ENCODE measurements at places on chromosomes 5 and 9.

GRCh38 chr5:112012104-112012503 is 255.1 kb upstream of the NREP start:
- DNase-seq = no peak

DNA sequence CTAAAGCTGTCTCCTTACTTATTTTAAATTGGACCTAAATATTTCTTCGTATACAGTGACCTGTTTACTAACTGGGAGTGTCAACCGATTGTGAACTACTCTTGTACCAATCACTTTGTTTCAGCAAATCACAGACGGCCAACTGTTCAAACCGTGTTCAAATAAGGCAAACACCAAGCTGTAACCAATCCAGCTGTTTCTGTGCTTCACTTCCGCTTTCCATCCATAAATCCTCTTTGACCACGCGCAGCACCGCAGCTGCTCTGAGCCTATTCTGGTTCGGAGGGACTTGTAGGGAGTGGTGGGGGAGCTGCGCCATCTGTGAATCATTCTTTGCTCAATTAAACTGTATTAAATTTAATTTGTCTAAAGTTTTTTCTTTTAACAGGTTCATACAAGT is 4.8 kb upstream of the FAM240B start:
- no peak for DNase-seq

DNA sequence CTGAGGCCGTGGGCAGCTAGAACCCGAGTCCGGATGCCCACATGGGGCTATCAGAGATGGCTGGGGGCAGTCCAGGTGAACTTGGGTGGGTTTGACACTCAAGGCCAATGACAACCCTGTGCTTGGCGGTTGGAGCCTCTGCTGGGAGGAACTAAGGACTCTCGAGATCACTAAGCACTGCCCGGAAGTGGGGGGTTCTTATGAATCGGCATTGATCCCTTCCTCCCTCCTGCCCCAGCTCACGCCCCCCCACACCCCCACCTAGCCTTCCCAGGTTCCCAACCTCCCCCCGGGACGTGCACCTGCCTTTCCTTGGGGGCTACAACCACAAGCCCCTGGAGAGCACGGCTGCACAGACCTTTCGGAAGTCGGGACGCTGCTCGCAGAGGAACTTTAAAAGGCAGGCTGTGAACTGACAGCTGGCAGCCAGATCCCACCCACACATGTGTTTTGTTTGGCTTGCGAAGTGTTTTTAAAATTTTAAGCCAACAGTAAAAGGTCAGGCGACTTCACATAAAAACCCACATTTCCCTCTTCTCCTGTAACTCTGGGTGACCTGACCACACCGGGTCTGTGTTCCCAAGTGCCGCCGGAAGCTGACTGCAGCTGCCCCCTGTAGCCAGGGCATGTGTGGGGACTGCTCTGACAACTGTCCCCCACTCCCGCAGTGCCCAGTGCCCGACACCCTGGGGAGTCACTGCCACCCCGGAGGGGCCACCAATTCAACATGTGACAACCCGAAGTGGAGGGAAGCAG is 5.1 kb upstream of the RALGDS start:
- peak; percentile 72 for DNase-seq

GRCh38 chr9:106712279-106712678 is 150.7 kb upstream of the ZNF462 start:
- DNase-seq = no peak

- DNase-seq = no peak
Measured at GRCh38 chr5:5456858-5457257, 34.4 kb downstream of the ICE1 start.

DNA sequence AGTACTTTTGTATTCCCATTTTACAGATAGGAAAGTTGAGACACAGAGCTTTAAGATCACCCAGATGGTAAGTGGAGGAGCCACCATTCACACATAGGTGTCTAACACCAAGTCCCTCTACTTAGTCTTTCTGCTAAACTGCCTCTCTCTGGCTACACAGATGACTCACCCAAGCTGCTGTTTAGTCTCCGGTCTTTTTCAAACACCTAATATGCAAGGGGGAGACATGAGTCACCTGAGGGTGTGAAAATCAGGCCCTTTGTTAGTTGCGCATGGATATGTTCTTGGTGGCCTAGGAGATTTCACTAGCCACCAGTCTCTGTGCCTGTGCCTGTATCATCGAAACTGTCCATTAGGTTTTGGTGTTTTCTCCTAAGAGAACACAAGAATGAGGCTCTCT is 117.8 kb downstream of the MAST4 start:
- DNase-seq = no peak

DNA sequence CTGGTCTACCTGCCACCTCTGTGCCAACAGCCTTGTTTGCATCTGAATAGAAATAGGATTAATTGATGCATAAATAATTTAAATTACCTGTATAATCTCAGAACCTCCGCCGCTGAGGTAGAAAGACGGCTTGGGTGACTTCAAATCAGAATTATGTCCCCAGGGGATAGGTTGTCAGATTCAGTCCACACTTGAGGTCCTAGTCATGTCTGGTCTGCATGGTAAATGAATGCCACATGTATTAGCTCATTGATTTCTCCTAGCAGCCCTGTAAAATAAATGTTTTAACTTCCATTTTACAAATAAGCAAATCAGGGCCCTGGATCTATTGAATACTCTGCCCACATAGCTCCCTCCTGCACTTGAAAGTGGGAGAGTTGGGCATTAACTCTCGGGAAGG is 368.0 kb upstream of the WWC1 start:
- no peak for DNase-seq

- no peak for DNase-seq
Measured at GRCh38 chr9:6471231-6471850, 58.3 kb downstream of the UHRF2 start.

GRCh38 chr5:98933445-98934072 is 4.8 kb upstream of the CHD1 start:
- DNase-seq = peak; percentile 83

- no peak for DNase-seq
Measured at GRCh38 chr5:112366987-112367386, 52.1 kb downstream of the EPB41L4A start.

DNA sequence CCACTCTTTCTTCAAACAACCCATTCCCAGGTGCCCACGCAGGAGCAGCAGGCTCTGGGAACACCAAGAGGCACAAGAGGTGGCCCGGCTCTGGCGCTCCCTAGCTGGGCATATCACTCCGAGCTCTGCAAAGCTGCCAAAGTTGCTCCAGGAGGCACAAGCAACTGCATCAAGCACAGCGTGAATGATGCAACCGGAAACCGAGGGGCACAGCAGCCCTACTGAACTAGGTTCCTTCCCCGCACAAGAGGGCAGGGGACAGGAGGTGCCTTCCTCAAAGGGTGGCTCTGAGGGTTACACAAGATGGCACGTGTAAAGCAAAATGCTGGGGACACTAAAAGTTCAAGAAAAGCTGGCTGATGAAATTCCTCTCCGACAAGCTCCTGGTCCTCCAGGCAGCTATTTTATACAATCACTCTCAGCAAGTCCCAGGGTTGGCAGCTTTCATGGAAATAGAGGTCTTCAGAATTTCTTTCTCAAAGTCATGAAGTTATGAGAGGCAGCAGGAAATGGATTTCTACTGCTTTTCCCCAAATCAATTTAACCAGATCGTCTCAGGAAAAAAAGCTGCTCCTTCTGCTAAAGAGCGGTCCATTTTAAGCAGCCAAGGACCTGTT is 22.9 kb downstream of the PSMB7 start:
- peak; percentile 83 for DNase-seq

DNA sequence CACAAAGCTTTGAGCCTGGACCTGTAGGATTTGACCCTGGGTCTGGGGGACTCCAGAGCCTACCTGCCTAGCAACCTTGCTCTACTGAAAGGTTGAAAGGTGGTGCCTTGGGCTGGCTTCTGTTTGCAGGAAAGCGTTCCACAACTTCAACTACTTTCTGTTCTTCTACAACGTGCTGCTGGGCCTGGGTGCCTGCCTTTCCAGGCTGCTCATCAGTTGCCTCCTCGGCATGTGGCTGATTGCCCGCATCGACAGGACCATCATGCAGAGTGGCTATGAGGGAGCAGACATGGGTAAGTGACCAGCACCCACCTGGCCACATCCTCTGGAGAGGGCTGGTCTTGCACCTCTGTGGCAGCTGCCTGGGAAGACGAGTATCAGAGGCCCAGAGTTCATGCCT is 13.6 kb upstream of the CCDC180 start:
- DNase-seq = no peak

DNA sequence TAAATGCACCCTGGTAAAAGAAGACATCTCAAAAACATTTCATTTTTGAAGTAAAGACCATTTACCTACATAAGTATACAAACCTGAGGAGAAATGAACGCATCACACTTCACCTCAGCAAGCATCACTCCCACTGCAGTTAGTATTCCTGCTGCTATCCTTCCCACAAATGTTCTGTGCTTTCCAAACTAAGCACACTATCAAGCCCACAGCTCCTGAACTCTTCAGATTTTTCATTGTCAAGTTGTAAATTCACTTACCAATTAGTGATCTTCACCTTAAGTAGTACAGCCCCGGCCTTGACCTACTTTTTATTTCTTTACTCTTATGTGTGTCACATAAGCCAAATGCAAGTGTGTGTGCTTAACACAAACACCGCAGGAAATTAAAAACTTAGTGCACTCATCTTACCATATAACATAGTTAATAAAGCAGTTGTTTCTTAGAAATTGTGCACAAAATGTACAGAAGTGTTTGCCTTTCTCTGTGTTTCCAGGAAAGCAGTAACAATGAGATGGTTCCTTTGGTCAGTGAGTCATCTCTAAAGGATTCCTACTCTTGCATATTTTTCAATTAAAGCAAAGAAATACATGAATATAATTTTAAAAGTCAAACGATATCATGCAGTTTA is 169.4 kb downstream of the APBA1 start:
- no peak for DNase-seq

DNA sequence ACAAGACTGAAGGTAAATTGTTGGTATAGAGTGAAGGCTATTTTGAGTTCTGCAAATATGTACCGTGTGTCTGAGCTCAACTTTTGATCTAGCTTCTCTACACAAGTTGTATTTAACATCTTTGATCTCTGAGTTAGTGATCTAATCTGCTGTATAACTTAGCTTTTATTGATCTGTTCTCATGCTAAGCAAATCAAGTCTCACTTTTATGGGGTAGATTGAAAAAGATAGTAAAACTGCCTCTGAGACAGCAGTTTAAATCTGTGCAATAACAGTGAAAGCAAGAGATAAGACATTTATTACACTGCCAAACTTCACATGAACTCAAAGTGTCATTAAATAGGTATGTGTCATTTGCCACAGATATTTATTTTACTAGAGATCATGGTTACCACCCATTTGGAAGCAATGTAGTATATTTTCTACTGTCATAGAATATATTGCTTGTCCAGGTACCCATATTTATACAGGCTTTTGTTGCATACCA is 477.3 kb downstream of the ISL1 start:
- DNase-seq = no peak

- no peak for DNase-seq
Measured at GRCh38 chr5:1279443-1280151, 15.3 kb downstream of the TERT start.

DNA sequence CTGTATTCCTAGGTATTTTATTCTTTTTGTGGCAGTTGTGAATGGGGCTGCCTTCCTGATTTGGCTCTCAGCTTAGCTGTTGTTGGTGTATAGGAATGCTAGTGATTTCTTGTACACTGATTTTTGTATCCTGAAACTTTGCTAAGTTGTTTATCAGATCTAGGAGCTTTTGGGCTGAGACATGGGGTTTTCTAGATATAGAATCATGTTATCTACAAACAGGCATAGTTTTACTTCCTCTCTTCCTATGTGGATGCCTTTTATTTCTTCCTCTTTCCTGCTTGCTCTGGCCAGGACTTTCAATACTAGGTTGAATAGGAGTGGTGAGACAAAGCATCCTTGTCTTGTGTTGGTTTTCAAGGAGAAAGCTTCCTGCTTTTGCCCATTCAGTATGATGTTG is 129.9 kb downstream of the DMXL1 start:
- peak; percentile 2 for DNase-seq

GRCh38 chr9:91536211-91536691 is 112.6 kb upstream of the NFIL3 start:
- DNase-seq = no peak

DNA sequence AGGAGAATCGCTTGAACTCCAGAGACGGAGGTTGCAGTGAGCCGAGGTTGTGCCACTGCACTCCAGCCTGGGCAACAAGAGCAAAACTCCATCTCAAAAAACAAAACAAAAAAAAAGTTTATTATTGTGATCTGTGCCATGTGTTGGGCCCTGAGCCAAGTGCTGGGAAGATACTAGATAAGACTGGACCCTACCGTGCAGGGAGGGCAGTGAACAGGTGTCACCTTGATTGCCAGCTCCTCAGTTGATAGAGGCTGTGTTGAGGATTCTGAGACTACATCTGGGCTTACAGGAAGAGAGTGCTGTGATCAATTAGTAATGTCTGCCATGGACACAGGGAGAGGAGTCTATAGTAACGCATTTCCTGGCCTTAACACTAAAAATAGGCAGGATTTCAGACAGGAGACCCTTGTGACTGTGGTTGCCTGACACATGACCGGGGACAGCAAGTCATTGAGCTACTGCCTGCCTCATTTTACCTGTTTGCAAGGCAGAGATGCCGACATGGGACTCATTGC is 201.5 kb downstream of the C9orf50 start:
- DNase-seq = no peak

- DNase-seq = no peak
Measured at GRCh38 chr5:179112469-179113142, 52.4 kb downstream of the ZNF354C start.

DNA sequence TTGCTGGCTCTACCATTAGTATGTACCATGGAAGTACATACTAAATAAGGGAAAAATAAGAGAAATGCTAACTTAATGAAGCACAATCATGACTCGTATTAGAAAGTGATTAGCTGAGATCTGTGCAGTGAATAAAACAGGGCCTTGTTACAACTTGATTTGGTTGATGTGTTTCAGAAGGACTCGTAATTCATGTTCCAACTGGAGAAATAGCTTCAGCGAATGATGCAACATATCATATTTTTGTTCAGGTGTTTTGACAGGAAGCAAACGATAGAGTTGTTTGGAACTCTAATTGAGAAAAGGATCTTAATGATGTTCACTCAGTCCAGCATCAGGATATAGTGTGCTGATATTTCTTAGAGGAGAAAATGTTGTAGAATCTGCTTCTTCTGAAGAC is 474.6 kb upstream of the WWC1 start:
- no peak for DNase-seq

GRCh38 chr9:86924206-86924605 is 23.1 kb downstream of the GAS1 start:
- DNase-seq = peak; percentile 26

- no peak for DNase-seq
Measured at GRCh38 chr5:31137676-31138075, 55.8 kb upstream of the CDH6 start.

- DNase-seq = no peak
Measured at GRCh38 chr5:126030698-126031097, 392.5 kb upstream of the GRAMD2B start.

GRCh38 chr5:145557345-145557744 is 277.8 kb downstream of the PRELID2 start:
- no peak for DNase-seq

DNA sequence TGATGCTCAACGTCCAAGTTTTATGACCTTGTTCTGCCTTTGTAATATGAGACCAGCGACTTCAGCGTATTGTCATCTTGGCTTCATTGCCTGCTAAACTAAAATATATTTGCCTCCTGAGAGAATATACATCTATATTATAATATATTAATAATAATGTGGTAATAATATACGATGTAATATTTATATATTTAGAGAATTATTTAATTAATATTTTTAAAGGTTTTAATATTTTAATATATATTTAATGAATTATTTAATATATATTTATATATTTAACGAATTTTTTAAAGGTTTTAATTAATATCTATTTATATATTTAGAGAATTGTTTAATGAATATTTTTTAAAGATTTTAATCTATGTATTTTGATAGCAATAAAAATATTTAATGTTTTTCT is 700.7 kb downstream of the TAF11L14 start:
- no peak for DNase-seq
